KG1 (cell line): ENCODE measurements at places on chromosomes 2 and 18.

DNA sequence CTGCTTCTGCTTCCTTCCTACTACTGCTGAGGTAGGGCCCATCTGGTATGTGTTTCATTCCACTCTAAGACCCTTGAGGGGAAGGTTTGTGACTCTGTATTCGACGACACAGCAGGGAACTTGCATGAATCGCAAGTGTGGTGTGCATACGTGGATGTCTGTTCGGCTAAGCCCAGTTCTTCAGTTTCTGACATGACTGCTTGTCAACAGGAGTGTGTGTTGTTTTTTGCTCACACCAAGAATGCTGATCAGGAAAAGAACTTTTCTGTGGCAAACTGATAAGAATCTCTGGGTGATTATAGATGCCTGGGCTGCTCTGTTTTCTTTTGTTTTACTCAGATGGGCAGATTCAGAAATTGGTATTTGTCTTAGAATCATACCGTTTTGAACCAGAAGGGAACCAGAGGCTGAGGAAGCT lies 22.0 kb downstream of the TNFRSF11A start:
- DNase-seq = no peak

DNA sequence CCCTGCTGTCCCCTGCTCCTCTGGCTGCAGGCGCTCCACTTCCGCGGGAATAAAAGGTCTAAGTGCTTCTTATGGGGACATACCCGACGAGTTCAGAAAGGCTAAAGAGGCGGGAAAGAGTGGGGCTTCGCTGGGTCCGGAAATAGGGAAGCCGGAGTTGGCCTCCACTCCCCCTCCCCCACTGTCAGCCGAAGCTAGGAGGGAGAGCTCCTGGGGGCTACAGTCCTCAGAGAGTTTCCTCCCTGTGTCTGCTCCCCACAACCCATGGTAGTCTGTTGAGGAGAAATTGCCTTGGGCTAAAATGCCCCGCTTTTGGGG lies 7.2 kb downstream of the GAD1 start:
- no peak for DNase-seq

- DNase-seq = no peak
Measured at GRCh38 chr2:207341804-207342203, 176.1 kb upstream of the KLF7 start.

DNA sequence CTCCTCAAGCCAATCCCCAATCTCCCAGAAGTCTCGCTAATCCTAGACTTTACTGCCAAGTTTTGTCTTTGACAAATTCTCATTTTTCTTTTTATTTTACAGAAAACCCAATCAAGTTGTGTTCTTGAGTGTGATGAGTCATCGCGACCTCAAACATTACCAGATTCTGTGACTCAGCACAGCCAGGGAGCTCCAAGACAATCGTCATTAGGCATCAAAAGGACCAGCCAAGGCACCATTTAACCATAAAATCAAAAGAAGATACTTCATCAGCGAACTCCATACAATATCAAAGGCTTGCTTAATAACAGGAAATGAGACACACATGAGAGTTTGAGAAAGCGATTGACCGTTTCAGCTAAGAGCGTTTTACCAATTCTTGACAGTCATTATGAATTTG lies 146.2 kb upstream of the AGAP1 start:
- DNase-seq = no peak

GRCh38 chr2:84713441-84713840 lies 167.4 kb downstream of the TRABD2A start:
- no peak for DNase-seq

DNA sequence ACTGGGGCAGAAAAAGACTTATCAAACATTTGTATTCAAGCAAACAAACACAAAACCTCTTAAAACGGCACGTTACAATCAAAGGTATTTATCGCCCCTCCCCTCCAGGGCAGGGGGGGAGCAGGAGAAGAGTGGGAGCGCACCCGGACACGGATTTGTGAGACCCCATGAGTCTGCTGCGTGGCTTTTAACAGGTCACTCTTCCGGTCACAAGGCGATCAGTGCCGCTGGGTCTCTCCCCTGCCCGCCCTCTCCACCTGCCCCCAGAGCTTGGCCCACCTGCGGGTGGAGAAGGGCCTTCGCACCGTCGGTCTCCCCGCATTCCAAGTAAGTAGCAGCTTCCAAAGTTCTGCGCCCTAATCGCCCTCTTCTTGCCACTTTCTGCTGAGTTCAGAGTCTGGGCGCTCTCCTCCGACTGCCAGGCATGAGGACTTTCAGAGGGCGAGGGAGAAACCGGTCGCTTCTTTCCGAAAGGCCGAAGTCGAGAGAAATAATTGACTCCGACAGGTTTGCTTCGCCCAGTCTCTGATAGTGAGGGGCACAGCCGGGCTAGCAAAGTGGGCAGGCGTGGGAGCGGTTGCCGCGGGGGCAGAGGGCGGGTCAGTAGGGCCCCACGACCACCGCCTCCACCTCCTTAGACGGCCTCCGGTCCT lies 800 bp downstream of the RPRM start:
- no peak for DNase-seq

GRCh38 chr18:74679006-74679678 lies 81.5 kb downstream of the ZNF407 start:
- DNase-seq = no peak

GRCh38 chr2:140018541-140018940 lies 1238.4 kb upstream of the NXPH2 start:
- DNase-seq = no peak

GRCh38 chr2:203637471-203638167 lies 68.8 kb upstream of the CD28 start:
- no peak for DNase-seq

- no peak for DNase-seq
Measured at GRCh38 chr2:127153691-127154158, 46.8 kb upstream of the BIN1 start.

DNA sequence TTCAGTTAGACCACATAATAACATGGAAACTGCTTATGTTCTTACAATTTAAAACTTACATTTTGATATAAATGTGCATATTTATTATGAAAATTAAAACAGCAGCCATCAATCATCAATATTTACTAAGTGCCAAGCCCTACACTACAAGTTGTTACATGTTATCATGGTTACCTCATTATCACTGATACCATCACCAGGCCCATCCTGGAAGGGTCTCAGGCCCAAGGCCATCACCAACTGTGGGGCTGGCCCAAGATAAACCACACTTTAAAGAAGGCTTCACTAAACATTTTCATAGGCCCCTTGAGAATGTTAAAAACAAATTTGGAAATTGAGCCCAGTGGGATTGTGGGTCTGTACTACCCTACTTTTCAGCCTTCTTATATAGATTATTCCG lies 6.4 kb downstream of the ITSN2 start:
- no peak for DNase-seq

- DNase-seq = no peak
Measured at GRCh38 chr2:215288112-215288815, 23.6 kb upstream of the ATIC start.

GRCh38 chr2:70566464-70566863 lies 12.8 kb upstream of the TGFA start:
- DNase-seq = no peak

GRCh38 chr2:138182250-138182936 lies 218.1 kb downstream of the HNMT start:
- DNase-seq = no peak

GRCh38 chr2:20065885-20066602 lies 14.6 kb upstream of the LAPTM4A start:
- no peak for DNase-seq

DNA sequence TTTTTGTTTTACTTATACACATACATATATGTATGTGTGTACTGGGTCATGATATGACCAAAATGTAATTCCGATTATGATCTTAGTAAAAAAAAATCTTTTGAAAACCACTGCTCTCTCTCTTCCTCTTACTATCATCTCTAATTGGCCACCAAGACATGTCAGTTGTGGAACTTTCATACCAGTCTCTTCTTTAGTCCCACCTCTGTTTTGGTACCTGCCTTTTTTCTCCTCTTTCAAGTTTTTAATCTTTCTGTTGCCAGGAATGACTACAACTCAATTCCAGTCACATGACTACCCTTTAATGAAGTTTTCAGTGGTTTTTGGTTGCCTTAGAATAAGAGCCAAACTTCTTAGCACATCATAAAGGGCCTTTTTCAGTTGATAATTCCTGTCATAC lies 17.1 kb downstream of the RBM44 start:
- DNase-seq = no peak

- no peak for DNase-seq
Measured at GRCh38 chr2:15273452-15273851, 287.7 kb downstream of the NBAS start.

DNA sequence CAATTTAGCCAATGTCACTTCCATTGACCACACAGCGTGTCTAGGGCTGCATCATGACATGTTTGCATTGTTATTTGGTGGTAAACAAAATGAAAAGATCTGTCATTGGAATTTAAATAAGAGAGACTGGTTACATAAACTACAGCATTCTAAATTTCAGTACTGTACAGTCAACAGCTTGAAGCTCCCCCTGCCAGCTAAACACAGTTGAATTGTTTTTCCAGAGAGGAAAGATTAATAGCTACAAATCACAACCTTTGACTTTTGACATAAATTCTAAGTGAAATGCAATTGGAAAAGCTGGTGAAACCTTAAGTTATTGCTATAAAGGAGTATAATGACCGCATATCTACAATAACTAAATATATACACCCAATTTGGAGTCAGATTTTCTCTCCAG lies 1600.0 kb upstream of the ACVR2A start:
- no peak for DNase-seq

DNA sequence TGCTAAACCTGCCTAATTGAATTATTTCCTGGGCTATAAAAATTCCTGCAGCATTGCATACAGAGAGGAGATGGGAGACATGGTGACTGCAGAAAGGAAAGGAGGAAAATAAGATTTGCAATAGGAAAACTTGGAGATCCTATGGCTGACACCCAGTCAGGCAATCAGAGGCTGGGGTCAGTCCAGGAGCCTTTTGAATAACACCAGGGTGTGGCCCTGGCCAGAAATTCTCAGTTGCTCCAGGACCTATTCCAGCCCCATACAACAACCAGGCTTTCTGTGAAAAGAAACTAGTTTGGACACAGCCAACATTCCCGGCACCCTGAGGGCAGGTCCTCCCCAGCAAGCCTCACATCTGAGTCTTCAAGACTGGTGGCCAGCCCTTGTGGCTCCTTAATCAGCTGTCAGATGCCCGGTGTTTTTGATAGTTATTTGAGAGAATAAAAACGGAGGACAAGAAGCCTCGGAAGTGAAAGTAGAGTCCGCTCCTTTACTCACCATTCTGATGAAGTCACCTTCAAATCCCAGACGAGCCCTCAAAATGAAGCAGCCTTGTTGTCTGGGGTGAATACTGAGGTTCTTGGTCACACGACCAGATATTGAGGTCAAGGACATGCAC lies 31.1 kb upstream of the GMCL1 start:
- DNase-seq = no peak

GRCh38 chr2:190891889-190892288 lies 11.3 kb downstream of the GLS start:
- no peak for DNase-seq

DNA sequence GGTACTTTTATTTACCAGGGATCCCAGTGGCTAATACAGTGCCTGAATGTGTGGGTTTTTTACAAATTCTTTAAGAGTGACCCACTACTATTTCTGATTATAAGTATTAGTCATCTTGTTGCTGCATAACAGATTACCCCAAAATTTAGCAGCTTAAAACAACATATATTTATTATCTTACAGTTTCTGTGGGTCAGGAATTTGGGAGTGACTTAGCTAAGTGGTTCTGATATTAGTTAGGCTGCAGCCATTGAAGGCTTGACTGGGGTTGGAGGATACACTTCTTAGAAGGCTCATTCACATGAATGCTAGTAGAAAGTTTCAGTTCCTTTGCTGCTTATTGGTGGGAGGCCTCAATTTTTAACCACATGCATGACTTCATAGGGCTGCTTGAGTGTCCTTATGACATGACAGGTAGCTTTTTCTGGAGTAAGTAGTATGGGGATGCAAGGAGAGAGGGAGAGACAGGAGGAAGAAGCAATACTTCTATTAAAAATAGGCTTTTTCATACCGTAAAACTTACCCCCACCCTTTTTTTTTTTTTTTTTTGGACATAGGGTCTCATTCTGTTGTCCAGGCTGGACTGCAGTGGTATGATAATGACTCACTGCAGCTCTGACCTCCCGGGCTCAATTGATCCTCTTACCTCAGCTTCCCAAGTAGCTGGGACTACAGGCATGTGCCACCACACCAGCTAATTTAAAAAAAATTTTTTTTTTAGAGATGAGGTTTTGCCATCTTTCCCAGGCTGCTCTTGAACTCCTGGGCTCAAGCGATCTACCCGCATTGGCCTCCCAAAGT lies 13.3 kb upstream of the POLE4 start:
- no peak for DNase-seq

DNA sequence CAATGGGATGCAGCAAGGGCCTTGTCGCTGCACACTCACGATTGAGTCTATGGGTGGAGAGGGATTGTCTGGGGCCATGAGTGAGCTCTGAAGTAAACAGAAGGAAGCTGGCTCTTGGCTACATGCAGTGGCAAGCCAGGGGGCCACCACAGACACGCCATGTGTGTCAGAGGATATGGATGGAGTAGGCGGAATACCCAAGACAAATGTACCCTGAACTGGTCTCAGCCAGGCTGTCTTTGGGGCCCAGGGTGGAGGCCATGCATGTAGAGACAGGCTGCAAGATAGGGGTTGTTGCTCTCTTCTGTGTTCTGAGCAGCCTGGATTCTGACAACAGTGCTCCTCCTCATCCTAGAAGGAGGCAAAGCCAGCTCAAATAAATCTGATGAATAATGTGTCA lies 24.0 kb upstream of the ITGA6 start:
- DNase-seq = no peak

GRCh38 chr18:43442571-43442970 lies 165.3 kb upstream of the SYT4 start:
- no peak for DNase-seq

DNA sequence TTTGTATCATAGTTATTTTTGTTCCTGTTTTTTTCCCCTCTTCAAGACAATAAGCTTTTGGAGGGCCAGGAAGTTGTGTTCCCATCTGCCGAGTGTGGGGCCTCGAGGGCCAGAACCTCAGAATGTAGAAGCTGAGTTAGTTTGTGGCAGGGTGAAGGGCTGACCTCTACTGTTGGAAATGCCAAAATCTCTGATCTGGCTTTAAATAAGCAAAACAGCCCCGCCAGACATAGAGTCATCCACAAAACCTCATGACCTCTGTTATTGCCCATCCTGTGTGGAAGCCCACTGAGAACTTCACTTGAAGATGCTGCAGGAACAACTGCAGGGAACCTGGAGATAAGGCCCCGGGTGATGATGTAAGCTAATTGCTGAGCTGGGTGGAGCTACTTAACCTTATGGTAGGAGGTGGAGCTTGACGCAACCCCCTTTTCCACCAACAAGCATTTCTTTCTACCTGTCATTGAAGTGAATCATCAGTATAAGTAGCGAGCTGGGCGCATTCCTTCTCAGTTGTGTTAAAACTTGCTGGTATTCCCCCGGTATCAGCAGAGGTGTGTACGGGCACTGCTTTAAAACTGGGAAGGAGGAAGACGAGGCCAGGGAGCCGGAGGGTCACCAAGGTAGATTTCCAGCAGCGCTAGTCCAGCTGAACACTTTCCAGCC lies 177.2 kb downstream of the NEDD4L start:
- no peak for DNase-seq

DNA sequence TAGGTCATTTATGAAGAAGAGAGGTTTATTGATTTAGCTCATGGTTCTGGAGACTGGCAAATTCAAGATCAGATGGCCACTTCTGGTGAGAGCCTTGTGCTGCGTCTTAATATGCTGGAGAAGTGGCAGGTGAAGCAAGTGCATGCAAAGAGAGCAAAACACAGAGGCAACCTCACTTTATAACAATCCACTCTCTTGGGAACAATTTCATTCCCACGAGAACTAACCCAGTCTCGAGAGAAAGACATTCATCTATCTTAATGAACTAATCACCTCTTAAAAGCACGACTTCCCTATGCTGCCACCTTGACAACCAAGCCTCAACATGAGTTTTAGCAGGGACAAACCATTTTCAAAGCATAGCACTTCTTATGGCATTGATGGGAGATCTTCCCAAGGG lies 186.5 kb upstream of the RASGRP3 start:
- no peak for DNase-seq
